ENCODE measurements at places on chromosomes 2 and 18.

DNA sequence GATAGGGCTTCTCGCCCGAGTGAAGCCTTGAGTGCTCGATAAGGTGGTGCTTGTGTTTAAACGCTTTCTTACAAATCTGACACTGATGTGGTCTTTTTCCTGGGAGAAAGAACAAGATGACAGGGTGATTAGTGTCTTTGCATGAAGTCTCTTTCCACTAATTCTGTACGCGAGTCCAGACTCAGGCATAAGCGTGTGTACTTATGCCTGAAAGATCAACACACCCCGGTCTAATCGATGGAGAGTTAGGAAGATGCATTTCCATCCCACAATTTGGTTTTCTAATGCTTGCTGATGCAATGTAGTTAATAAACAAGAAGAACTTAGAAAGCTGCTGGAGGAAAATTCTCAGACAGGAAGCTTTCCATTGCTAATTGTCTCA lies 130.0 kb downstream of the ZEB2 start:
- no peak for DNase-seq

GRCh38 chr2:170411660-170412059 lies 233.7 kb downstream of the MYO3B start:
- no peak for DNase-seq

GRCh38 chr2:207747653-207748560 lies 21.8 kb downstream of the FZD5 start:
- no peak for DNase-seq

- no peak for DNase-seq
Observed at GRCh38 chr2:58030771-58031170, 15.8 kb upstream of the VRK2 start.

- DNase-seq, result no peak
Observed at GRCh38 chr2:166434491-166434890, 58.7 kb upstream of the SCN9A start.

DNA sequence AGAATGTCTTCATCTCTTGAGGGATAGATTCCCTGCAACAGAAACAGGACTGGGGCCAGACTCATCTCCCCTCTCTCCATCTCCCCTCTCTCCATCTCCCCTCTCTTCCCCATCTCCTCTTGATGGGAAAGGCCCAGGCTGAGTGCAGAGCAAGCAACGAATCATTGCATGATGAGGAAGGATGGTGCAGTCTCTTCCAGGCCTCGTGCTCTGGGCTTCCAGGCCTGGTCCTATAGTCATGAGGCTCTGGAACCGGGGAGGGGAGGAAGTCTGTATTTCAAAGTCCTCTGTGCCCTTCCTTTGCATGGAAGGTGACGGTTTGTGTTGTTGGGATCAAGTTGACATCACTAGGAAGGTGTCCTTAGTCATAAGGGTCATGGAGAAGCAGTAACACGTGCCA lies 115.6 kb upstream of the NEDD4L start:
- DNase-seq, result no peak

DNA sequence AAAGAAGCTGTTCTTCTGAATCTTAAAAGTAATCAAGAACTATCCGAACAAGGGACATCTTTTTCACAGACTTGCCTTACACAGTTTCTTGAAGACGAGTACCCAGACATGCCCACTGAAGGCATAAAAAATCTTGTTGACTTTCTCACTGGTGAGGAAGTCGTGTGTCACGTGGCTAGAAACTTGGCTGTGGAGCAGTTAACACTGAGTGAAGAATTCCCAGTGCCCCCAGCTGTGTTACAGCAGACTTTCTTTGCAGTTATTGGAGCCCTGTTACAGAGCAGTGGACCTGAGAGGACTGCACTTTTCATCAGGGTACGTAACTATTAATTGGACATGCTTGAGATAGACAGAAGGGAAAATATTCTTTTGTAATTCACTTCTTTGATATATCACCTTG lies 2.4 kb downstream of the MRPL44 start:
- DNase-seq, result peak; percentile 56

DNA sequence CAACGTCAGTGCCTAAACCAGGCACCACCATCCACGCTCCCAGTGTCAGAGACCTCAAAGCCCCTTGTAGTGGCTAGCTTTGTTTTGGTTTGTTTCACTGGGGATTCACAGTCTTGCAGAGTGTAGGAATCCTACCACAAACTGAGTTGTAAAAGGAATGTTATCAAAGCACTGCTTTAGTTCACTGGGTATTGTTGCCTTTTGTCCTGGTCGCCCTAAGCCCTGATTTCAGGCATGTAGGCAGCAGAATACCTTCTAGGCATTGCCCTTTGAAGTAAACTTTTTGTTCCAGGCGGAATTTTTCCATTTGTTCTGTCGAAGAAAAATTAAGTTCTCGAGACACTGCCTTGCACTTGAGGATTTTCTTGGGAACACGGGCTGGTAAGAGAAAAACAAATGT lies 29.4 kb downstream of the PTMA start:
- DNase-seq, result no peak

GRCh38 chr2:191153716-191154115 lies 2.9 kb upstream of the STAT4 start:
- DNase-seq, result no peak

DNA sequence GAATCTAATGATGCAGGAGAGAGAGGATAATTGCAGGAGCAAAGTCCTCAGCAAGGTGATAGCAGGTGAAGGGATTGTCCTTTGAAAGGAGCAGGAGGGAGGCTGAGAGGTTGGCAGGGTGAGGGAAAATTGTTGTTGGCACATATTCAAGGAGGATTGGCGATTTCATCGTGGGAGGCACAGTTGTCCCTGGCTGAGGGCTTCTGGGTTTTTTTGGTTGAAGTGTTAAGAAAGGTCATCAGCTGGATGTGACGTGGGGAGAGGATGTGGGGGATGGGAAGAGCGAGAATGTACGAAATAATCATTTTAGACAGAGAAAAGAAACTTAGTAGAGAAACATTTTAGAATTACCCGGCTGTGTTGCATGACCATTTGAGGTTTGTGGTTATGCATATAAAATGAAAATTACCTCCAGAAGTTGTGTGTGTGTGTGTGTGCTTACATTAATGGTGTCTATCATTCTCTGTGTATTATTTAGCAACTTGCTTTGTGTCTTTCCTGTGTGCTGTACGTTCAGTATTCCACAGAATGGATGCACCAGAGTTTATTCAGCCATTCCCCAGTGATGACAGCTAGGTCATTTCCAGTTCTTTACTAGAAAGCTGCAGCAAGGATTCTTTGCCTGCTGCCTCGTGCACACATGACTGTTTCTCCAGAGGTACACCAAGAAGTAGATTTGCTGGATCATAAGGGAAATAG lies 67.6 kb downstream of the SDC1 start:
- peak; percentile 47 for DNase-seq

DNA sequence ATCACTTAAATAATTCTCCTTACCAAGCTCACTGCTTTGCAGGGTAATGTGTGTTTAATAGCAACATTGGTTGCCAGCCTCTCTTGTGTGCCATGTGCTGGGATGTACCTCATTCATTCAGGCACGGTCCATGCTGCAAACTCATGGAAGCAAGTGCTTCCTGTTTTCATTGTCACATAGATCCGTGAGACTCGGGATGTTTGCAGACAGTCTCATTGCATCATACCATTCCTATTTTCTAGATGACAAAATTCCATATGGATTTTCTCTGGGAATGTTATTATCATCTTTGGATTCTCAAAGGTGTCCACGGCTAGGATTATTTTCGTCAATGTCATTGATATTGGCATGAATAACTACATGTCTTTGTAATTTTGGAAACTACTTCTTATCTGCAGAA lies 60.0 kb upstream of the HDAC4 start:
- no peak for DNase-seq

DNA sequence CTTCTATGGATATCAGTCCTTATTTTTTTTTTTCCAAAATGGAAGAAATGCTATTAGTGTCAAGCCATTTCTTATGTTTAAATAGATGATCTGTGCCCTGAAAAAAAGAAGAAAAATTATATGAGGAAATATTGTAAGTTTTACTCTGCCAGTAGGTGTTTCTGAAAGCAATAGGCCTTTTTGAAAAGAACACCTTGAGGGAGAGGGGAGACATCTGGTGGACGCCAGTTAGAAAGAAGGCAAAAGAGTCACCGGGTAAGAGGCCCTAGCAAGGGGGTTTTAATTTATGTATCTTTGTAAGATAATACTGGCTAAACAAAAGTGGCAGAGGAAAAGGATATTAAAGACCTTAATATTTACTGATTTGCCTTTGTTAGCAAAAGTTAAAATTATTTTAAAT lies 56.1 kb downstream of the DYNAP start:
- DNase-seq, result no peak

DNA sequence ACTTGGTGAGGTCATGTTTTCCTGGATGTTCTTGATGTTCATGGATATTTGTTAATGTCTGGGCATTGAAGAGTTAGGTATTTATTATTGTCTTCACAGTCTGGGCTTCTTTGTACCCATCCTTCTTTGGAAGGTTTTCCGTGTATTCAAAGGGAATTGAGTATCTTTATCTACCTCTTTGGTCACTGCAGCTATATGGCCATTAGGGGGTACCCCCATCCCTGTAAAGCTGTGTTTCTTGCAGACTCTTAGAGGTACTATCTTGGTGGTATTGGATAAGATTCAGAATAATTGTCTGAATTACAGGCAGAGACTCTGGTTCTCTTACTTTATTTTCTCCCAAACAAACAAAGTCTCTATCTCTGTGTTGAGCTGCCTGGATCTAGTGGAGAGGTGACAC lies 401.6 kb upstream of the FSIP2 start:
- no peak for DNase-seq

DNA sequence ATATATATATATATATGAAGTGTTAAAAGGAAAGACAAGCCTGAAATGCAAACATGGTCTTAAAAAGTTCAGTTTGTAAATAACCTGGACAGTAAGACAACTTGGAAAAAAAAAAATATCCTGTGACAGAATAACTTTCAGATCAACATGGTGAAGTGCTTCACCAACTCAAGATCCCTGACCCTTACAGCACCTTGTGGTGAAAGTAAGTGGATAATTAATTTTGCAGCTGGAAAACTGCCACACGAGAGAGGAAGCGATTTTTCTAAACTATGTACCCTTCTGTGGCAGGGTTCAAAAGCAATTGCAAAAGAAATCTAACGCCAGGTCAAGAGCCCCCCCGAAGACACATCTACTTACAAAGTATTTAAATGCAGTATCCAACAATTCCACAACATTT lies 95.8 kb downstream of the PAX3 start:
- DNase-seq, result no peak

DNA sequence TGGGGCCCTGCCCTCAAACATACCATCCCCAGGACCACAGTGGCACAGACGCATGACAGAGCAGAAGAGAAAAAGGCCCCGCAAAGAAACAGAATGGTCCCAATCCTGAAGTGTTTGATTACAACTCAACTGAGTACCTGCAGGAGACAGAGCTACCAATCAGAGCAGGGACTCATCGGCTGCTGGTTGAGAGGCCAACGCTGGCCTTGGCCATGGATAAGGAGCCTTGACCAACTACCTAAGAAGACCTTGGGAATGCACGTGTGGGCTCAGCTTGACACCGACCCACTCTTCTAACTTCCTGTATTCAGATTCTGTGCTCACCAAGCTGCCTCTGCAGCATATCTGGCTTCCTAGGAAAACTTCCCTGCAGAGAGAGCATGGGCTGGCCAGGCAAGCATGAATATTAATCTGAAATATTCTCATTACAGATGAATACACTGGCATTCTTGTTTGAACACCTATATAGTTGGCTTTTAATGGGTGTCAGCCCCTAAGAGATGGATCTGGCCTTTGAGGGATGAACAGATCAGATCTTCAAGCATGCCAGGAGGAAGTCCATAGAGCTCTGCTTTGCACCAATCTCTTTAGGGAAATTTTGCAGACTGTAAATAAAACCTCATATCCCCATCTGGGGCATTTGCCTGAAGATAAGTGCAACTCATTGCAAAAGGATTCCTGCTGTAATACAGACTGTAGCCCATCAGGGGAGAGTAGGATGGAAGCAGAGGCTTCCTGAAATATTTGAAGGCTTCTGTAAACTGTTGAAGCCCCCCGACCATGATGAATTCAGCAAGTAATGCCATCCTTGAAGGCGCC lies 135.4 kb downstream of the BCL2 start:
- DNase-seq, result no peak

GRCh38 chr2:7672027-7672684 lies 754.9 kb downstream of the RNF144A start:
- DNase-seq, result no peak

DNA sequence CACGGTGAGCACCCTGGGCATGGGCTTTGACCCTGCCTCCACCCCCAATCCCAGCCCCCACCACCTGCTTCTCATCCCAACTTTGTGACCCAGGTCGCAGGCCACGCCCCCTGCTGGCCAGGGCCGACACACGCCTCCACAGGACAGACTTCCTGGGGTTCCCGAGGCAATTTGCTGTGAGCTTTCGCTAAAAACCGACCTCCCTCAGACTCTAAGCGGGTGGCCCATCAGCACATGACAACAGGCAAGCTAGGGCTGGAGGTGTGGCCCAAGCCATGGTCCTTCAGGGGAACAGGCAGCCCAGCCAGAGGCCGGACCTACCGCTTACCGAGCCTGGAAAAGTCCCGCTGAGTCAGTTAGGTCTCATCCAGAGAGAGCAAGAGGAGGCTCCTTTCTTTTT lies 31.9 kb downstream of the C1QL2 start:
- DNase-seq, result no peak

- DNase-seq, result no peak
Observed at GRCh38 chr18:39513186-39513585, 1947.6 kb upstream of the CELF4 start.

DNA sequence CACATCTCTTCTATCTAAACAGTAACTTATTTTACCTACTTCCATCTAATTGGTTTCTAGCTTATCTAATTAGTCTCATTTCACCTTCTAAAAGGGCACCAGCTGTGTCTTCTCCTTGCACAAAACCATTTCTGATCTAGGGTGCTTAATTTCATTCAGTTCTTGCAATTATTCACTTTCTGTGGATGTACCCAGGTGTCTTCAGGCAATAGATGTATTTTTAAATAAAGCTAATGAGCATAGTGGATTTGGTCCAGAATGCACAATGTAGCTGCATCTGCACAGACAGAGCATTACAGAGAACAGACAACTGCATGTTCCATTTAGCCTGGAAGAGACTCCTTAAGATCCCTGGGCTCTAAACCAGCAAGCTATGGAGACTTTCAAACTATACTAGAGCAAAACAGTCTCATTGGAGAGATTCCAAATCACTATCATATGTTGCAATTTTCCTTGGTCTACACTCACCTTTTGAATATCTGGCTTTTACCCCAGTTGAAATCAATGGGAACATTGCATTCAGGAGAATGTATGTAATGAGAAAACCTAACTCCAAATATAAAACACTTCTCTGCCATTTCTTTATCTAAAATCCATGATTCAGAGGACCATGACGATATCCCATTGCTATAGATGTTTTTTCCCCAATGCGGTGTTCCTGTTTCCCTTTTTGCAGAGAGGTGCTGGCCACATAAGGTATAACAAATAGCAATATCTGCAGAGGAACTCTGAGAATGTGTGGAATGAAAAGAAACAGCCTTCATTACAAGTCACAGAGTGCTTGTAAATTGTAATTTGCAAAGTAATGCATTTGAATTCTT lies 3.5 kb upstream of the RFX8 start:
- peak; percentile 25 for DNase-seq

Data from AG10803 (cell line).